T follicular helper cell (primary cell): ENCODE measurements at places on chromosomes 6 and 20.

DNA sequence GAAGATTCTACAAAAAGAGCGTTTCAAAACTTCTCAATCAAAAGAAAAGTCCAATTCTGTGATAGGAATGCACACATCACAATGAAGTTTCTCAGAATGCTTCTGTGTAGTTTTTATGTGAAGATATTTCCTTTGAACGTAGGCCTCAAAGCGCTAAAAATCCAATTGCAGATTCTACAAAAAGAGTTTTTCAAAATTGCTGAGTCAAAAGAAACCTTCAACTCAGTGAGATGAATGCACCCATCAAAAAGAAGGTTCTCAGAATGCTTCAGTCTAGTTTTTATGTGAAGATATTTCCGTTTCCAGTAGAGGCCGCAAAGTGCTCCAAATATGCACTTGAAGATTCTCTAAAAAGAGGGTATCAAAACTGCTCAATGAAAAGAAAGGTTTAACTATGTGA lies 319.7 kb upstream of the DEFB115 start:
- DNase-seq: no peak

DNA sequence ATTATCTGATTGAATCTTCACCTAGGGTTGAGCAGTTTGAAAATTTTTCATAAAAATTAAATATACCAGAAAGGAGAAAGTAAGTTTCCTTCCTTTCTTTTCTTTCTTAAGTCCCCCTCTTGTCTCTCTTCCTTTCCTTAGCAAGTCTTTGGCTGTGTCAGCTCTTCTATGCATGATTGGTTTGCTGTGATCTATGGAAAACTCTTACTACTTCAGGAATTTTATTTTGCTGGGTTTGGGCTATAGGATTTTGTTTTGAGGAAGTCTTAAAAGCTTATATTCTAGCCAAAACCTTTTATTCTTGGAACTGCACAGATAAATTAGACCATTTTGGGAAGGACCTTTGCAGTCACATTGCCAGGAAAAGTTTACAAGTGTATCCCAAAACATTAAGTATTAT lies 173.4 kb upstream of the CITED2 start:
- no peak for DNase-seq

DNA sequence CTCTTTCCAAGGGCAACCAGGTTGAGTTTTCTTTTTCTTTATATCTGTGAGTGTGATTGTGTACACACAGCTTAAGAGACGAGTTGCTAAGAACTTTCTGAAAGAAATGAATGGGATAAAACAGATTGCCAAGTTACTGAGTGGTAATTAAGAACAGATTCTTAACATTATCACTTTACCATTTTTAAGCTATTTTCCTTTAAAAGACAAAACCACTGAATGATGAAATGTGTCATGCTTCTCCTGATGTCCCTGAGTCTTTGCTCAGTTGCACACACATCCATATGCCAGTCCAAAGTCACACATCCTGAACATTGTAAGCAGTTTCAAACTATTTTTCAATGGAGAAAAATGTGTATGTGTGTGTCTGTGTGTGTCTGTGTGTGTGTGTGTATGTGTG lies 5.5 kb upstream of the DAAM2 start:
- DNase-seq: no peak

- DNase-seq: no peak
Observed at GRCh38 chr6:124661097-124661661, 301.1 kb upstream of the RNF217 start.

DNA sequence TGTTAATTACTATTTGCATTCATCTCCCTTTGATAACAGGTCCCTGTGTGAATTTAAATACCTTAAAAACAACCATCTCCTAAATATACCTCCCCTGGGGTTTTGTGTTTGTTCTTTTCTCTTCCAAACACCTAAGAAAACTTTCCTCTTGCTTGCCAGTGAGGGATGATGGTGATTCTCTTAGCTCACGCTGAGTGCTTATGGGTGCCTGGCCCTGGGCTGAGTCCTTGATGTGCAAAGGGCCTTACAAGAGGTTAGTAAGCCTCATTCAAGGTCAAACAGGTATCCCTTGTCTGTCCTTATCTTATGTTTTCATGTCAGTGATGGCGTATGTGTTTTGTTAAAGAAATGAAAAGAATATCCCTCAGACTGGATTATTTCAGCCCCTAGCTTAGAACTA lies 76.3 kb downstream of the SYCP2L start:
- DNase-seq: no peak

DNA sequence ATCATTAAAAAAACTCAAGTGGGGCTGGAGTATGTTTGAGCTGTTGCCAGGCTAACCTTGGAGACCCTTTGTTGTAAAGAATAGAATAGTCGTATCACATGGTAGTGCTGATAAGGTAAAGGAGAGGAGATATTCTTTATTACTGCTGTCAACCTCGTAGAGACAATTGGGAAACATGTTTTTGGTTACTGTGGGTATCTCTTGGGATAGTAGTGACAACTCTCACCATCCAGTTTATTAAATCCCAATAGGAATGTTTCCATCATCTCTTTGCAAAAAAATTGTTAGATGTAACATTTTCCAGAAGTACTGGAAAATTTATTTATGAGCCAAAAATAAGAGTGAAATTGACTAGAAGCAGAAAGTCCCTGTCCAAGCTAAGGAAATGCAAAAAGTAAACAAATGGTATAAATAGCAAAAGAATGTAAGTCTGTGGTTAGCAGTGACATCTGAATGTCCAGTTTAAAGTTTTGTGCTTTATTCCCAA lies 829.3 kb upstream of the CITED2 start:
- DNase-seq: no peak

DNA sequence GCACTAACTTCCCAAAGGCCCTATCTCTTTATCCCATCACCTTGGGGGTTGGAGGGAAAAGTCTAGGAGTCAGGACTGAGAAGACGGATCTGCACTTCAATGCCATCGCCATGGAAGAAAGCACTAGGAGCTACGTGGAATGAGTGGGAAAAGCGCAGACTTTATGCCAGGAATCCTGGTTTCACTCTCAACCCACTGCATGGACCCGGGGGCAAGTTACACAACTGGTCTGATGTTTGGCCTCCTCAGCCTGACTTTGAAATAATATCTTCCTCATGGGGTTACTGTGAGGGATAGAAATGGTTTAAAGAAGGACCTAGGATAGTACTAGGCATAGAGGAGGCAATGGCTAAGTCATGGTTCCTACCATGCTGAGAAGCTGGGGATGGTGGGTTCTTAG lies 13.5 kb upstream of the PSMG4 start:
- DNase-seq: no peak

- DNase-seq: no peak
Observed at GRCh38 chr6:170450916-170451761, 102.0 kb downstream of the PSMB1 start.

DNA sequence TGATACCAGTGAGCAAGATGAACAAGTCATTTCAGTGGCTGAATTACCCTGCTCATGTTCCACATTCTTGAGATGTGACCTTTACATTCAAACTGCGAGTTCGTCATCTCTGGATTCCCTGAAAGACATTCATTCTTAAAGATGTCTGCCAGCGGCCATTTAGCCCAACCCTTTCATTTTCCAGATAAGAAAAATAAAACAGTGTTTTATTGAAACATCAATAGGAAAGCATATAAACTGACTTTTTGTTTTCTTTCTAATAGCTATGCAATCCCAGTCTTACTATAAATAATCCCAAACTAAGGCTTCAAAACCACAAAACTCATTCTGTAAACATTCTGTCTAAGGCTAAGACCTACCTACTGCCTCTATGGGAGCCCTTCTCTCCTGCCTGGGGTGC lies 134.0 kb downstream of the SAMD5 start:
- DNase-seq: no peak

GRCh38 chr20:41218466-41218865 lies 81.1 kb downstream of the PLCG1 start:
- no peak for DNase-seq

DNA sequence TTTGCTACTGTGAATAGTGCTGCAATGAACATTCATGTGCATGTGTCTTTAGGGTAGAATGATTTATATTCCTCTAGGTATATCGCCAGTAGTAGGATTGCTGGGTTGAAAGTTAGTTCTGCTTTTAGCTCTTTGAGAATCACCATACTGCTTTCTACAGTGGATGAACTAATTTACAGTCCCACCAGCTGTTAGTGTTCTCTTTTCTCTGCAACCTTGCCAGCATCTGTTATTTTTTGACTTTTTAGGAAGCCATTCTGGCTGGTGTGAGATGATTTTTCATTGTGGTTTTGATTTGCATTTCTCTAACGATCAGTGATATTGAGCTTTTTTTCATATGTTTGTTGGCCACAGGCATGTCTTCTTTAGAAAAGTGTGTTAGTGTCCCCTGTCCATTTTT lies 40.0 kb downstream of the PLG start:
- no peak for DNase-seq

DNA sequence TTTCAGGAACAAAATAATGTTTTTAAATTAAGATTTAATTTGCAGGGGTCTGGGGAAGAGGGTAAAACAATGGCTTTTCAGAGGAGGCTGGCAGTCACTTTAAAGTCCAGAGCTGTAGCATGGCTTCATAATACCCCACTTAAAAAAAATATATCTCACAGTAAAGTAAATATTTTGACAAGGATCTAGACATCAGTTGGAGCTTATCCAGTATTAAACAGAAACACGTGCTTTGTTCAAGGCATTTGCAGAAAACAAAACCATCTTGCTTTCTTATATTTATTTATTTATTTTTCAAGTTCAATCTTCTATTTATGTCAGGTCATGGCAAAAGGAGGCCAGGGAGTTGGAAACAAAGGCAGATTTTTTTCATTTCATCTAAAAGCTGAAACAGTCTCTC lies 53.3 kb upstream of the PRL start:
- DNase-seq: no peak

GRCh38 chr20:62276439-62276838 lies 26.4 kb upstream of the ADRM1 start:
- no peak for DNase-seq

GRCh38 chr20:62205618-62206387 lies 14.3 kb downstream of the HRH3 start:
- DNase-seq: no peak

DNA sequence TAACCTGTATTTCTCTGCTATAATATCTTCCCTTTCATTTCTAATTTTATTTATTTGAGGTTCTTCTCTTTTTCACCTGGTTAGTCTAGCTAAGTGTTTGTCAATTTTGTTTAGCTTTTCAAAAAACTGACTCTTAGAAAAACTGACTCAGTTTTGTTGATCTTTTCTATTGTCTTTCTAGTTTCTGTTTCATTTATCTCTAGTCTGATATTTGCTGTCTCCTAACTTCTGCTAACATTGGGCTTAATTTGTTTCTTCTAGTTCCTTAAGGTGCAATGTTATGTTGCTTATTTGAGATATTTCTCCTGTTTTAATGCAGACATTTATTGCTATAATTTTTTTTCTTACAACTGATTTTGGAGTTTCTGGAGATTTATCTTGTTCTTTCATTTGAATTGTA lies 1011.0 kb downstream of the EPHA7 start:
- no peak for DNase-seq
